ENCODE measurements at places on chromosomes 6 and 20.

DNA sequence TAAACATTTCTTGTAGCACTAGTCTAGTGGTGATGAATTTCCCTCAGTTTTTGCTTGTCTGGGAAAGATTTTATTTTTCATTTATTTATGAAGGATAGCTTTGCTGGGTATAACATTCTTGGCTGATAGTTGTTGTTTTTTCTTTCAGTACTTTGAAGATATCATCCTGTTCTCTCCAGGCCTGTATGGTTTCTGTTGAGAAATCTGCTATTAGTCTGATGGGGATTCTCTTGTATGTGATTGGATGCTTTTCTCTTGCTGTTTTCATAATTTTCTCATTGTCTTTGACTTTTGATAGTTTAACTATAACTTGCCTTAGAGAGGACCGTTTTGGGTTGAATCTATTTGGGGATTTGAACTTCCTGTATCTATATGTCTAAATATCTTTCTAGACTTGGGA, 207.1 kb downstream of the PACRG start:
- no peak for DNase-seq

GRCh38 chr6:52731719-52732118, 31.6 kb downstream of the GSTA2 start:
- DNase-seq, result no peak

DNA sequence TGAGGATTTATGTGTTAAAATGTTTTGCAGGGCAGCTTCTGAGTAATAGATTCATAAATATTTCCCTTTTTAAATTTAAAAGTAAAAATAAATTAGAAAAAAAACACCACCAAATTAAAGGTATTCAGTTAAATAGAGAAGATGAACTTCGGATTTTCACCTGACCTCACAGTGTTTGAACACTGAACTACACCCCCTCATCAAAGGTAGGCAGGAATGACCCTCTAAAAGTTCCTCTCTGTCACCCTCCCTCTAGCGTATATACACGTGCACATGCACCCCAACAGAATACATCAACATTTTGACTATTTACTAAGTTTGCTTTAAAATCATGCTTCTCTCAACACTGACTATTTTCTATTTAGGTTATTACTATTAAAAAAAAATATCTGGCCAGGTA, 528.3 kb downstream of the QKI start:
- DNase-seq, result no peak

DNA sequence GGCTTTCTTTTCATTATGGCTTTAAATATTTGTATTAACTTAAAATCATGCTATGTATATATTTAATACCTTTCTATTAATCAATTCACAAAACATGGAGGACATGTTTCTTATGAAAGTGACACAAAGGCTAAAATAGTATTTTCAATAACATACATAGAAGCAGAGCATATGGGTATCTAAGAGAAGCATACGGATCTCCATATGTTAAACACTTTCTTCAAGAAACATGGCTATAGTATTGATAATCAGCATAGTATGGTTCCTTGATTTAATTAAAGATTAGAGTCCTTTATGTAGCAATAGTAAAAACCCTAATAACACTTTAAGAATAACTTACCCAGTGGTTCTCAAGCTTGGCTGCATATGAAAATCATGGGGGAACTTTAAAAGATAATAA, 58.5 kb downstream of the GRIK2 start:
- no peak for DNase-seq

GRCh38 chr6:29941471-29941870, 861 bp upstream of the HLA-A start:
- no peak for DNase-seq

- DNase-seq, result no peak
Measured at GRCh38 chr20:58778760-58779159, 71.9 kb downstream of the GNAS-AS1 start.

DNA sequence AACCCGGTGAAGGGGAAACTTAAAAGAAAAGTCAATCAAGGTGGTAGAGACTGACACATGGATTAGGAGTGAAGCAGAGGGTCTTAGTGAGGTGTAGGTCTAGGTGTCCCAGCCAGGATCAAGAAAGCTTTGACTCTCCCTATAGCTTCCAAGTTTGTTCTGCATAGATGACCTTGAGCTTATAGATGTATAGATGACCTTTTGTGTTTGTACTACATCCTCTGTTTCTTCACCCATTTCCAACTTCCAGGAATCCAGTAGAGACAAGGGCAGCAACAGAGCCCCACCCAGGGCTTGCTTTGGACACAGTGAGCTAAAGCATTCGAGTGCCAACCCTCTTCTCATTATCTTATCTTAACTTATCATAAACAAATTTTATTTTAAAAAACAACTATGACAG, 1.8 kb upstream of the MRPS18A start:
- no peak for DNase-seq

DNA sequence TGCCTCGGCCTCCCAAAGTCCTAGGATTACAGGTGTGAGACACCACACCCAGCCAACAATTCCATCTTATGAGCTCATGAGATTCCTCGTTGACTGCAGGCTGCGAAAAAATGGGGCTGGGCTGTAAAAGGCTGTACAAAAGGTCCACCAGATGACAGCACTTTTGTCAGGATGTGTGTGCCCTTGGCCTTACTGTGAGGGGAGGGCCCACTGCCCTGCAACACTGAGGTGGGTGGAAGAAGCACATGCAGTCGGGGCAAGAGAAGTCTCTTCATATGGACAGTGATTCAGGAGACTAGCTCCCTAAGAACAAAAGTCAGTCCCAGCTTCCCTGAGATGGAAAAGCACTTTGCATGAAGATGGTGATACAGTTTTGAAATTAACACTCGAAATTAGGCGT, 50.5 kb downstream of the KCTD20 start:
- no peak for DNase-seq

DNA sequence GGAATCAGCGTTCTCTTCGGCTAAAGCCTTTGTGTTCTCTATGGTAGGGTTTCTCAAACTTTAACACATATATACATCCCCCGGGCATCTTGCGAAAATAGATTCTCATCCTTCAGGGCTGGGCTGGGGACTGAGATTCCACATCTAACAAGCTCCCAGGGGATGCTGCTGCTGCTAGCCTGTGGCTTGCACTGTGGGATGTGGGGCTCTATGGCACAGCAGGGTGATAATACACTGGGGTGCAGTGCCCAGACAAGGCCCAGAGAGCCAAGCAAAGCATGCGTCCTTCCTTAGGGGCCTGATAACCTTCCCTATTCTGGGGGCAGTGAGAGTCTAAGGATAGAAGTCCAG, 102.0 kb downstream of the LAMP5 start:
- DNase-seq, result no peak

- no peak for DNase-seq
Measured at GRCh38 chr20:53597521-53598120, 4.0 kb upstream of the ZNF217 start.

DNA sequence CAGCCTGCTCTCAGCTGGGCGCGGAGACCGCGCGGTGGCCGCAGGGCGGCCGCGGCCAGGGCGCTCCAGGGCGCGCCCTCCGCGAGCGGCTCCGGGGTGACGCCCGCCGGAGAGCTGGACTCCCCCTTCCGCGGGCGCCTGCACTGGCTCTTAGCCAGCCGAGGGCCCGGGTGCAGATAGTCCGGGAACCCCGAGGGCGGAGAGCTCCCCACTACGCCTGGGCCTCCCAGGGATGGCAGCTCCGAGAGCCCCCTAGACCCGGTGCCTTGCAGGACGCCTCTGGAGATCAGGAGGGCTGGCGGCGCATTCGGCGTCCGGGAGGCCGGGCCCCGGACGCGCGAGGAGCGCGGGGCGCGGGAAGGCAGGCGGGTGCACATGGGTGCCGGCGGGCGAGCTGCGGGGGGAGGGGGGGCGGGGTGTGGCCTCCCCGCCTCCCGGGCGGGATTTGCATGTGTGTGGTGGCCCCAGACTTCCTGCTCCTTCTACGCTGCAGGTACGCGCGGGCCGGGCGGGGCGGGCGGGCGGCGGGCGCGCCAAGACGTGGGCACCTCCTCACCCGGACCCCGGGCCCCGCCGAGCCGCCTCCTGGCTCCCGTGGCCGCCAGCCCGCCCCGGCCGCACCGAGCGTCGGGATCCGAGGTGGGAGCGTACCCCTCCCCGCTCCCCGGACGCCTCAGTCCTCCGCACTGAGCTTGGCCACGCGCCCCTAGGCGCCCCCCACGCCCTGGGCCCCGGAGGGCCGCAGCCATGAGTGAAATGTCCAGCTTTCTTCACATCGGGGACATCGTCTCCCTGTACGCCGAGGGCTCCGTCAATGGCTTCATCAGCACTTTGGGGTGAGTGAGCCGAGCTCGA, at the start of gene ITPR3:
ITPR3 (plus strand) TSS at position 467 of the 855 bp plus-strand sequence; CDS start at position 748, 281 bp downstream.
- DNase-seq, result peak; percentile 83

DNA sequence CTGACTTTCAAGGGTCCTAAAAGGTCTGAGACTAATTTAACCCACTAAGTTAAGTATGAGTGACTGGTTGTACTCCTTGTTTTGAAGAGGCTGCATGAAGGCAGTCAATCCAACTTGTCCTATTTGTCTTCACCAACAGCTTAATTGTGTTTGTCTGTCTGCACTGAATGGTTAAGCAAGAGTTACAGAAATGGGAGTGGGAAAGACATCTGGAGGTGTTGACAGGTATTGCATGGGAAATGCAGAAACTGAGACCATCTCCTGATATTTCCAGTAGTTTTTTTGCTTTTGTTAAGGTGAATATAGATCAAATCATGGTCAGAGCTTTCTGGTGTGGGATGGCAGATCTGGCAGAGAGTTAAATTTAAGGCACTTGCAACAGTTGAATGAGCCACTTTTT, 6.5 kb downstream of the FUT9 start:
- DNase-seq, result no peak

DNA sequence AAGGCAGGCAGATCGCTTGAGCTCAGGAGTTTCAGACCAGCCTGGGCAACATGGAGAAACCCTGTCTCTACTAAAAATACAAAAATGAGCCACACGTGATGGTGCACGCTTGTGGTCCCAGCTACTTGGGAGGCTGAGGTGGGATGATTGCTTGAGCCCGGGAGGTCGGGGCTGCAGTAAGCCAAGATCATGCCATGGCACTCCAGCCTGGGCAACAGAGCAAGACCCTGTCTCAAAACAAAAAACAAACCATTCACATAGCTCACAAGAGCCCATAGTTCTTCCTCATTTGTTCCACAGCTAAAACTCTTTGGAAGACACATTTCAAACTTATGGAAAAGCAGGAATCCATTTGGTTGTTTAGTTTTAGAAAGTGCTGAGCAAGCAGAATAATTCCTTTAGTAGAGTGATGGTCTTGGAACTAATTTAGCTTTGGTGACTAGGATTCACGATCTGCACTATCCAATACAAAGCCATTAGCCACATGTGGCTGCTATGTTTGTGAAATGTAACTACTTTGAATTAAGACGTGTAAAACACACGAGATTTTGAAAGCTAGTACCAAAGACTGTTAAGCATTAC, 4.1 kb downstream of the ZNFX1 start:
- DNase-seq, result no peak

GRCh38 chr20:10113746-10114145, 79.0 kb downstream of the ANKEF1 start:
- no peak for DNase-seq

- no peak for DNase-seq
Measured at GRCh38 chr6:139882977-139883728, 508.7 kb upstream of the CITED2 start.

- no peak for DNase-seq
Measured at GRCh38 chr6:1820165-1820564, 210.4 kb downstream of the FOXC1 start.

DNA sequence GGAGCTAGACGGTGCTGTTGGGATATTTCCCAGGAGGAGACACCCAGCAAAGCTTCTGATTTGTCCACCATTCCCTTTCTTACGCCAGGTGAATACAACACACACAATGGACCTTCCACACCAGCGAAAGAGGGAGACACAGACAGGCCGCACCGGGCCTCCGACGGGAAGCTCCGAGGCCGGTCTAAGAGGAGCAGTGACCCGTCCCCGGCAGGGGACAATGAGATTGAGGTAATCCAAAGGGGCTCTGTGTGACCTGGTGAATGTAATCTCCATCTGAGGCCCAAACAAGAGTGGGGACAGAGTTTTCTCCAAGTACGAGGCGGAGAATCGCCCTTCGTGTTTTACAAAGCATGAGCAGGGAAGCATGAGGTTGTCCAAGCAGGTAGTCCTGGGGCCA, 194.5 kb downstream of the EYA2 start:
- no peak for DNase-seq

- DNase-seq, result no peak
Measured at GRCh38 chr20:34355427-34355826, 7.6 kb upstream of the ITCH start.

DNA sequence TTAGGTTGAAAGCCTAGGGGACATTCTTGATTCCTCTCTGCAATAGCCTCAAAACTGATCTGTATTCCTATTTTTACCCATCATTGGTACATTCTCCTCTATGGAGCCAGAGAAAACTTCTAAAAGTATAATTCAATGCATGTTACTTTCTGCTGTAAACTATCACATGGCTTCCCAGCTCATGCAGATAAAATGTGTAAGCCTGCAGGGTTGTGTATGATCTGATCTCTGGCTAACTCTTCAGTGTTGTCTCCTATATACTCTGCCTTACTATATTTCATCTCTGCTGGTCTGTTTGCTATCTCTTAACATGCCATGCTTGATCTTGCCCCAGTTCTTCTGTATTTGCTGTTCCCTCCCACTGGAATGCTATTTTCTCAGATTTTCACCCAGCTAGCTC, 323.3 kb upstream of the RSPO3 start:
- DNase-seq, result no peak

- DNase-seq, result no peak
Measured at GRCh38 chr20:60787276-60787675, 464.8 kb upstream of the CDH4 start.

DNA sequence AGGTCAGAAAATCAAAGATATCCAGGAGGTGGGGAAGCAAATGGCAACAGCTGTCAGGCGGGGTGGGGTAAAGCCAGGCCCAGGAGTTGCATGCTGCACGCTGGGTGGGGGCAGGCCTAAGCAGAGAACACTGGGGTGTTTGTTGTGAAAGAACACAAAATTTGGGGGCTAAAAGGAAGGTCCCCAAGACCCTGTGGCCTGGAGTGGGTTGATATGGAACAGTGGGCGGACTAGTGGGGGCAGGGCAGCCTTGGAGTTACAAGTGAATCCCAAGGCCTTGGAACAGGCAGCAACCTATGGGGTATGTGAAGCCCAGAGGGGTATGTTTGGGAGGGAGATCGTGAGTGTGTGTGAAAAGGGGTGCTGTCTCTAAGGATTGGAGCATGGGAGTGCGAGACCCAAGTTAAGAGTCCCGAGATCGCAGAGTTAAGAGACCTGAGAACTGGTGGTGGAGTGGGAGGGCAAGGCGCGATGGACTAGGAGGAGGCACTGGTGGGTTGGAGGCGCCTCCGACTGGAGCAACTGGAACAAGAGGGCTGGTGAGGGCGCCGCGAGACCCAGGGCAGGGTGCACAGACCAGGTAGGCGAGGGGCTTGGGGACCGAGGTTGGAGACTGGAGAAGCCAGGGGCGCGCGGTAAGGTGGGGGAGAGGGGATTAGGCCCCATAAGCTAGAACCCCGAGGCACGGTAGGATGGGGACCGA, 658 bp downstream of the CUL7 start:
- DNase-seq, result no peak

- DNase-seq, result peak; percentile 47
Measured at GRCh38 chr20:10511509-10512251, 76.6 kb downstream of the SLX4IP start.

GRCh38 chr20:32506721-32507120, 78.4 kb downstream of the NOL4L start:
- no peak for DNase-seq

All from 8988T (cell line).